ENCODE measurements at places on chromosomes 1 and 21. TPM values are rescaled to one million over a fixed set of nuclear protein-coding genes. Genes with fewer than 3 reads are reported as not detected.

GBP5 gene
- total RNA-seq: 86.8 TPM

PRUNE1 gene
- 18.0 TPM for total RNA-seq

AQP10 gene
- total RNA-seq: not detected

CFHR1 gene
- not detected for total RNA-seq

All from activated naive CD4-positive, alpha-beta T cell treated with anti-CD3 and anti-CD28 coated beads, Interleukin-2, amount 50 U/mL, for 72 hours (primary cell).